Caco-2 (cell line): ENCODE measurements at places on chromosomes 7 and 10.

DNA sequence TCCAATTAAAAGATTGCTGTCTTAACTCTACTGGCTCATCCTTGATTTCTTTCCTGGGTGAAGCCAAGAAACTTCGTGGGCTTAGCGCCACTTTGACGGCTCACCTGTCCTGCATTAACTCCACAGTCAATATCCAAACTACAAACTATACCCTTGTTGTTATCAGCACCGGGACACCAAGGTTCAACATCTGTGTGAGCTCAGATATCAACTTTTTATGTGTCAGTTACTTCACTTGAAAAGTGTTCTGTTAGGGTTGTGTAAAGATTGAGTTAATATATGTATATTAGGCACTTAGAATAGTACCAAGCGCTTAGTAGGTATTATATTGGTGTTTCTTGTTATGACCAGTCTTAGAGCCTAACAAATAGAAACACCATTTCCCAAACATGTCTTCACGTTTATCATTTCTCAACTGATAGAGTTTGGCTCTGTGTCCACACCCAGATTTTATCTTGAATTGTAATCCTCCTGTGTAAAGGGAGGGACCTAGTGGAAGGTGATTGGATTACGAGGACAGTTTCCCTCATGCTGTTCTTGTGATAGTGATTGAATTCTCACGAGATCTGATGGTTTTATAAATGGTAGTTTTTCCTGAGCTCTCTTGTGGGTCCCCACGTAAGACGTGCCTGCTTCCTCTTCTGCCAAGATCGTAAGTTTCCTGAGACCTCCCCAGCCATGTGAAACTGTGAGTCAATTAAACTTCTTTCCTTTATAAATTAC is 19.0 kb upstream of the ST8SIA6 start:
- no peak overlapping the region for H3K27ac ChIP-seq
- H3K27me3 ChIP-seq: no peaks in the 10 kb centered on the region
- DNase-seq: no peak
- H3K4me3 ChIP-seq: no peak overlapping the region
- no peaks in the 10 kb centered on the region for H3K36me3 ChIP-seq

- peak overlapping the region; percentile 72 for H3K27ac ChIP-seq
- H3K4me1 ChIP-seq: peaks cover 40% of the 10 kb centered on the region
- H3K4me3 ChIP-seq: no peak overlapping the region
- DNase-seq: peak; percentile 70
Measured at GRCh38 chr7:55132890-55133551, 114.2 kb downstream of the EGFR start.

DNA sequence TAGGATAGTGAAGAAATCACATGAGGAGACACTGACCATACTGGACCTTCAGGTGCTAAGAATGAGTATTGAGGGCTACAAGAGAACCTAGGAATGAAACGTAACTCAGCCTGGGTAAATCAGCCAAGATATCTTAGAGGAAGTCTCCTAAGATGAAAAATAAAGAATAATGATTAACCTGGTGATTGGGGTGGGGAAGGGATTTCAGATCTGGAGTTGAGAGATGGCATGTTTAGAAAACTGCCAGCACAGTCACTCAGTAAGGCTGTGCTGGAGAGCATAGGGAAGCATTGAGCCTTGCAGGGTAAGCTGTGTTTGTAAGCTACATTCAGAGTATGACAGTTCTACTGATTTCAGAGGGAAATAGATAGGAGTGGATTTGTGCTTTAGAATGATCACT is 1.9 kb upstream of the MALRD1 start:
- peak overlapping the region; percentile 7 for H3K27ac ChIP-seq
- H3K36me3 ChIP-seq: peaks cover 3% of the 10 kb centered on the region
- no peaks in the 10 kb centered on the region for H3K27me3 ChIP-seq
- DNase-seq: no peak
- peaks cover 11% of the 10 kb centered on the region for H3K4me1 ChIP-seq

- peaks cover 25% of the 10 kb centered on the region for H3K4me1 ChIP-seq
- no peak overlapping the region for H3K4me3 ChIP-seq
- no peaks in the 10 kb centered on the region for H3K36me3 ChIP-seq
- DNase-seq: no peak
- no peaks in the 10 kb centered on the region for H3K27me3 ChIP-seq
Measured at GRCh38 chr10:29223326-29223725, 65.5 kb upstream of the LYZL1 start.
